G401 (cell line): ENCODE measurements at places on chromosomes 3 and 15. TPM values are rescaled to one million over a fixed set of nuclear protein-coding genes. Genes with fewer than 3 reads are reported as not detected.

KBTBD13 gene
- total RNA-seq, result 0.37 TPM in 1 of 2 replicates, not detected in the other

TKT gene
- total RNA-seq, result 976 and 1,104 TPM in 2 replicates

SAMMSON gene
- not detected in 2 replicates for total RNA-seq

GP5 gene
- not detected in 2 replicates for total RNA-seq

CIP2A gene
- 30.2 and 34.3 TPM in 2 replicates for total RNA-seq

EXD1 gene
- 0.03 TPM in 1 of 2 replicates, not detected in the other for total RNA-seq

ZNF620 gene
- total RNA-seq, result 5.4 and 10.0 TPM in 2 replicates

SUCLG2 gene
- total RNA-seq, result 74.4 and 104 TPM in 2 replicates

CCDC39 gene
- not detected in 2 replicates for total RNA-seq

SNX4 gene
- total RNA-seq, result 29.7 and 39.5 TPM in 2 replicates

GRAMD1C gene
- total RNA-seq, result 8.1 and 13.5 TPM in 2 replicates

HEXA gene
- total RNA-seq, result 98.4 and 125 TPM in 2 replicates

GATM gene
- 26.7 and 32.5 TPM in 2 replicates for total RNA-seq

GPR27 gene
- 0.31 TPM in 1 of 2 replicates, not detected in the other for total RNA-seq

PLSCR5 gene
- total RNA-seq, result not detected in 2 replicates

FOXB1 gene
- total RNA-seq, result not detected in 2 replicates

LRRC31 gene
- total RNA-seq, result not detected in 2 replicates

SLC22A13 gene
- not detected in 2 replicates for total RNA-seq

ADGRG7 gene
- not detected in 2 replicates for total RNA-seq

CYP1A1 gene
- total RNA-seq, result not detected in 2 replicates

CHRNB4 gene
- total RNA-seq, result not detected in 2 replicates

THSD4 gene
- total RNA-seq, result 0.31 and 1.2 TPM in 2 replicates

SLC24A5 gene
- not detected in 2 replicates for total RNA-seq

SNX1 gene
- total RNA-seq, result 125 and 136 TPM in 2 replicates
